ENCODE measurements at places on chromosomes 16 and 17.

DNA sequence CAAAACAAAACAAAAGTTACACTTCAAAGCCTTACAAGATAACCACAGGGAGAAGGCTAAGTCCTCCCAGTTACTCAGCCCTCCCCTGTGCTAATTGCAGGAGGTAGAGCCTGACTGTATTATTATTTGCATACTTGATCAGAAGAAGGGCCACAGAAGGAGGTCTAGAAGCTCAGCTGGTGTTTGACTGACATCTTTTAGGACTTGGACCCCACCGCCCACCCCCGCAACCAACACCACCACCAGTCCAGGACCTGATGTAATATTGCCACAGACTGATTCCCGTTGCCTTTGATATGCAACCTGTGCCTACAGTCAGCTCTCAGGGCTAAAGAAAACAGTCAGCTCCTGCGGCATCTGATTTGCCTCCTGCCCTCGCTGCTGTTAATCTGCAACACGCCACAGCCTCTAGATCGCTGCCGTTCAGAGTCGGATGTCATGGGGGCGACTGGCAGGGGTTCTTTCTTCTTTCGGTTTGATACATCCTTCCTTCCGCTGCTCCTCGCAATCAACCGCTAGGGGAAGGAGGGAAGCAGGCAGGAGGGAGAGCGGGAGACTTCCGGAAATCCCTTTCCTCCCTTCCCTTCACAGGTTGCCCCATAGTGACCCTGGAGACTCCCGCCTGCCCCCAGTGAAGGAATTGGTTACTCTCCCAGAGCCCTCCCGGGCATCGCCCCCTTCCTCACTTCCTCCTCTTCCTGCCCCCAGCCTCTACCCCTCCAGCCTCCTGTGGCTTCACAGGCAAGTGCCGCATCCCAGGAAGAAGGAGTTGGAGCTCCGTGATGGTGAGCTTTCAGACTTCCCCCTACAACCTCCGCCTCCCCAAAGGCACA, 90.5 kb upstream of the SOX9 start:
- peak; percentile 36 for DNase-seq

DNA sequence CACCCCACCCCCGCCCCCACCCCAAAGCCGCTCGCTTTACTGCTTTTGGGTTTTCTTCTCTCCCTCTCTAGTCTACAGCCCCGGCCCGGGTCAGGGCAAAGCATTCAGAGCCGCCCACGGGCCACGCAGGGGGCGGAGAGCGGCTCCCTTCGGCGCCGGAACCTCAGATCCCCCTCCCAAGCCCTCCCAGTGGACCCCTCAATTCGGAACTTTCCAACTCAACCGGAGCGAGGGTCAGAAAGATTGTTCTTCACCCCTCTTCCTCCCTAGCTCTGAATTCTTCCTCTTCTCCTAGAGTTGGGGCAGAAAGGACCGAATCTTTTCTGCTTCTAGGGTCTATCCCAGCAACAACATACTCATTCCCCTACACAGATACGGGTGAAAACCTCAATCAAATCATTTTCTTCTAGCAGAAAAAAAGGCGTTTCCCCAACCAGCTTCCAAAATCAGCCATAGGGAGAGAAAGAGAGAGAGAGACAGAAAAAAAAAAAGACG, 1.0 kb downstream of the HOXB2 start:
- no peak for DNase-seq

GRCh38 chr17:81934098-81934757, 2.9 kb downstream of the PYCR1 start:
- no peak for DNase-seq

- no peak for DNase-seq
Observed at GRCh38 chr17:15912416-15912955, 32.4 kb upstream of the ADORA2B start.

- peak; percentile 22 for DNase-seq
Observed at GRCh38 chr17:78674595-78675315, 97.6 kb upstream of the DNAH17 start.

GRCh38 chr16:87252269-87252970, 64.8 kb downstream of the C16orf95 start:
- no peak for DNase-seq

DNA sequence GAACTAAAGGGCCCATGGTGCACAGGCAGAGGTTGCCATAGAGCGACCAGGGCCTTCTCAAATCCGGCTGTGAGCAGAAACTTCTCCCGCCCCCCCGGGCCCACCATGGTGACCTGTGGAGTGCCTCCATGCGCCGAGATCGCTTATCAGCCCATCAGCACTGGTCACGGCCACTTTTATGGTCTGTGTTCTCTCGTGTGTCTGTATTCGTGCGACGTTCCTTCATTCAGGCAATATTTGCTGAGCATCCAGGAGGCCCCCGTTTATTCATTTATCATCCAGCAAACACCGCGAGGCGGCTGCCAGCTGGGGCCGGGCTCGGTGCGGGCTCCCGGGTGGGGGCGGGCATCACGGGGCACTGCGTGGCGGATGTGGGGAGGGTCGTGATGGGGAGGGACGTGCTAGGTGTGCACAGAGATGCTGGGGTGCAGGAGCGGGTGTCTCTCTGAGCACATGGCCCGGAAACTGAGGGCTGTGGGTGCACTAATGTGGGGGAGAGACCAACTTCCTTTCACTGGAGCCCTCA, 88.0 kb upstream of the CBX4 start:
- no peak for DNase-seq

- no peak for DNase-seq
Observed at GRCh38 chr17:75398279-75398678, 7.2 kb downstream of the GRB2 start.

- DNase-seq: no peak
Observed at GRCh38 chr16:57289391-57290257, 5.2 kb upstream of the PLLP start.

DNA sequence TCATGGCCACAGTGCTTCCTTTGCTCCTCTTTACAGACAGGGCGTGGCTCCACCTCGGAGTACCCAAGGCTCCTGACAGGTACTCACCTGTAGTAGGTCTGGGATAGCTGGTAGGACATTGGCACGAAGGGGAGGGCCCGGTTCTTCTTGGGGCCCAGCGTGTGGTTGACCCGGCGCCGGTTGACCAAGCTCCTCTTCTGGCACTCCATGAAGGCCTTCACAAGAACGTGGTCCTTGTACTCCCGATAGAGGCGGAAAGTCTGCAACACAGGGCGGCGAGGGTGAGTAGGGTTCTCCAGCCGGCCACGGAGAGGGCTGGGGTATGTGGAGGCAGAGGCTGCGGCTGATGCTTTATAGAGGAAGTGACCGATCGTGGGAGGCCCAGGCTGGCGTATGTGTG, 69.7 kb downstream of the IL21R start:
- no peak for DNase-seq

DNA sequence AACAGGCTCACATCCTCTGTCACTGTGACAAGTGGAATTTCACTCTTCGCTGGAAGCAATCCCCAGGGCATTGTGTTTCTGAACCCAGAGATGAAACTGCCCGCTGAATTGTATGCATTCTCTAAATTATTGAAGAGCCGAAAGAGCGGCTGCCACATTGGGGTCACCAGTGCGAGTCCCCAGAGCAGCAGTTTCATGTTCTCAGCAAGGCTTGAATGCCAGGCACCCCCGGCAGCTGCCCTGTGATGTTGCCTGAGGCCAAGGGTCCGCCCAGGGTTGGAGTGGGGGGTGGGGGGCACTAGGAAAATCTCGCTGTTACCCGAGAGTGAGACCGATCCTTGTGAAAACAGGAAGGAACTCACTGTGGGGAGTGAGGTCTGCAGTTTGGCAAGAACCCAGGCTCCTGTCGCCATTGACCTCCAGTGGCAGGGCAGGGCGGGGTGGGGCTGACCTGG, 20.7 kb upstream of the BCAR1 start:
- DNase-seq: no peak

DNA sequence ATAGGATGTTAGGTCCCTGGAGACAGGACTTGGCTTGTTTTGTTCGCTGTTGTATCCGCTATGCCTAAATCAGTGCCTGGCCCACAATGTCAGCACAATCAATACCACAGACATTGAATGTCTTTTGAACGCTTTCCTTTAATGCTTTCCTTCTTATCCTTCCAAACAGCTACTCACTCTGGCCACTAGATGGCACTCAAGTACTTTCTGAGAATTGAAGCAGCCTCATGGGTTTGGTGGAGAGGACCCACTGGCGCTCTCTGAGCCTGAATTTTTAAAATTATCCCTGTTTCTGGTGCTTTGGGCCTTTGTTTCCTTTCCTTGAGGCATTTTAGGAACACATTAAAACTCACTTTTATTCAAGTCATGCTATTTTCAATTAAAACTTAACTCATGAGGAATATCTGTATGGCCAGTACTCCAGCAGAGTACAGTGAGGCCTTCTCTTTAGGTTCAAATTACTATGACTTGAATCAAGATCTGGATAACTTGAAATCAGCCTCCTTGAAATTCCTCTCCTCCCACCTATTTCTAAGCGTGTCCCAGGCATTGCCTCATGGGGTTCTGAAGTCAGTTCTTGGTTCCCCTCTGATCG, 3.2 kb upstream of the NLRP1 start:
- DNase-seq: peak; percentile 66

DNA sequence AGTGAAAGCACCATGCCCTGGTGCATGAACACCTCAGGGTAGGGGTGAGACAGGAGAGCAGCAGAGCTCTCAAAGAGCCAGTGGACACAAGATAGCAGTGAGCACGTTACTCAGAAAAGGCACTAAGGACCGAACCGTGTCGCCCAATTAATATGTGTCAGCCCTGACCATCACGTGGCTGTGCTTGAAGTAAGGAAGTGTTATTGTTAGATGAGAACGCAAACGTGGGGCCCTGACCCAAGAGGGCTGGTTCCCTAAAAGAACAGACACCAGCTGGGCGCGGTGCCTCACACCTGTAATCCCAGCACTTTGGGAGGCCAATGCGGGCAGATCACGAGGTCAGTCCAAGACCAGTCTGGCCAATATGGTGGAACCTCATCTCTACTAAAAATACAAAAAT, 16.3 kb downstream of the AXIN1 start:
- DNase-seq: no peak

- no peak for DNase-seq
Observed at GRCh38 chr16:15553313-15554088, 89.5 kb downstream of the MARF1 start.

DNA sequence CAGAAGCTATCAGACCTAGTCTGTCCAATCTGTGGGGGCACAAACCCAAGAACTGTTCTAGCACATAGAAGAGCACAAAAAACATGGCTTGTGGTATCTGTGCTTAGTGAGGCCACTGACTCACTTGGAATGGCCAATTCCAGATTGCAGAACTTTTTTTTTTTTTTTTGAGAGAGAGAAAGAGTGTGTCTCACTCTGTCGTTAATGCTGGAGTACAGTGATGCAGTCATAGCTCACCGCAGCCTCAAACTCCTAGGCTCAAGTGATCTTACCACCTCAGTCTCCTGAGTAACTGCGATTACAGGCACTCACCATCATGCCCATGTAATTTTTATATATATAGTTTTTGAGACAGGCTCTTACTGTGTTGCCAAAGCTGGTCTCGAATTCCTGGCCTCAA, 77.2 kb upstream of the CLEC3A start:
- no peak for DNase-seq

DNA sequence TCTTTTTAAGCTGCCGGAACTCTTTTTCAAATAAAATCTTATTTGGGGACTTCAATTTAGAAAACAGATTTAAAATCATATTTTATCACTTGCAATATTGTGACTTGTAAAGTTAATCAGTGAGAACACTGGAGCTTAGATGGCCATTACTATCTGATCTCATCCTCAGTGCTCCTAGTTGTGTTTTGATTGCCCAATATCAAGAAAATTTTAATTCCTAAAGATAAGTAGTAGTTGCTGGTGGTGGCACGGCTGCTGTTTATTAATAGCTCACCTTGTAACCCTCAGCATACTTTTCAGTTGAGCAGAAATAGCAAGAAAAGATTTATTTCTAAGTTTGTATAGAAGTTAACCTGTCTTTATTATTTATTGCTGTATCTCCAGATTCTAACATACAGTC, 124.0 kb downstream of the NLK start:
- DNase-seq: no peak

GRCh38 chr17:29155966-29156338, 24.2 kb downstream of the MYO18A start:
- no peak for DNase-seq

- no peak for DNase-seq
Observed at GRCh38 chr17:65503557-65503956, 57.9 kb downstream of the AXIN2 start.

DNA sequence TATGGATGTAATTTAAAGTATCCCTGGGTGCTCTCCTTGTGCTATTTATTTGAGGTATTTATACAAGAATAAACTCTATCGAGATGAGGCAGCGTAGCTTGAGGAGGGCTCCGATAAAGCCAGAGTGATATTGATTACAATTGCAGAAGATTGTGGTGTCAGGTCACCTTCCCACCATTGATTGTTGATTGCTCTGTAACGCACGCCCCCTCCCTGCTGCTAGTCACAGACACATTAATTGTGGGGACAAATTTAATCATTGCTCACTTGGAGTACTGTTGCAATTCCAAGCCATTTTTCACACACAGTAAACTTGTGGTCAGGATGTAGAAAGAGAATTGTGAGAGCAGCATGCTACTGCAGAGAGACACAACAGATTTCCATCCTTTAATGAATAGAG, 75.4 kb downstream of the IRX3 start:
- no peak for DNase-seq

DNA sequence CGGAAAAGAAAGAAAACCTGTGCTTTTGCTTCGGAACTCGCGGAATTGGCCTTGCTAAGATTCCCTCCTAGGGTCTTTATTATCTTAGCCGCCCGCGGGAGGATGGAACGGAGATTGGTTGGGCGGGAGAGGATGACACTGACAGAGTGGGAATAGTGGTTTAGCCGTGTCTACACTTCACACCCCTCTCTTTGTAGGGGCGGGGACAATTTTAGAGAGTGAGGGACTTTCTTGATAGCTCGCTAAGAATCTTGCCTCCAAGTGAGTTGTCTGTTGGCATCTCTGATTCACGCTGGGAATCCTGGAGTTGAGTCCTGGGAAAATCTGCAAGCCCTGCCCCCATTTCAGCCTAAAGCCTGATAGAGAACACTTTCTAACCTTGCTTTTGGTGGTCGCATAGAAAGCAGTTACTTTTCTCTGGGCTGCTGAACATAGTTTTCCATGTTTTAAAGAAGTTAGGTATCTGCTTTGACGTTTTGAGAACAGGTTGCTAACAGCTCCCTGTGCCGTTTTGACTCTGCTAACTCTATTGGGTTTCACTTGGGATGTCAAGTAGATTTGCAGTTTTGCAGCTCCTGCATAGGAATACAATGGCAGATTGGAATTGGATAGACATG, 697 bp downstream of the NOL11 start:
- no peak for DNase-seq

GRCh38 chr16:53084141-53084541, 29.4 kb downstream of the CHD9 start:
- DNase-seq: no peak

- DNase-seq: peak; percentile 91
Observed at GRCh38 chr16:49281843-49282642, 405 bp upstream of the CBLN1 start.

- DNase-seq: no peak
Observed at GRCh38 chr17:28532050-28532960, 20.1 kb downstream of the UNC119 start.

GRCh38 chr16:23382279-23382678, 70.7 kb downstream of the COG7 start:
- DNase-seq: no peak

Data from body of pancreas (tissue), 4 donors.